ENCODE measurements at places on chromosomes 3 and 15. TPM values are rescaled to one million over a fixed set of nuclear protein-coding genes. Genes with fewer than 3 reads are reported as not detected.

DNA sequence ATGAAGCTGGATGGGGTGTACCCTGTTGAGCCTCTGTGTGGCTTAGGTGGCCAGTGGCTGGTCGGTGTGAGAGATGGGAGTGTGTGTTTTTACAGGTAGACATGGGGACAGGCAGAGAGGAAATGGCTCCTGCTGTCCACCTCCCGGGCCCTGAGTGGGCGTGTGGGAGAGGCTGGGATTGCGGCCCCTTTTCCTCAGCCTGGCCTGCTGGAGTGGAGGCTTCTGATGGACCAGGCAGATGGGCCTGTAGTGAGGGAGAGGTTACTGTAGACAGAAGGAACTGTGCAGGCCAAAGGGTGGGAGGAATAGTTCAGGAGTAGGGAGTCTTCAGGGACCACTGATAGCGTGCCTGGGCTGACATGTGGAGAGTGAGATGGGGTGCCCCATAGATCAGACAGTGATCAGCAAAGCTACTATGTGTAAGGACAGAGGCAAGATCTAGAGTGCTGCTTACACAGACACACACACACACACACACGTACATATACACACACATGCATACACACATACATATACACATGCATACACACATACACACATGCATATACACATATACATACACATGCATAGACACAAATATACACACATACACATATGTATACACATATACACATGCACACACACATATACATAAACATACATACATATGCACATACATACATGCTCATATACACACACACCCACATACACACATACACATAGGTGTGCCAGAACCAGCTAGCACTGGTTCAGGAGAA lies 26.4 kb downstream of the ACAA1 start:
- no peak for DNase-seq

GRCh38 chr3:116849261-116849688 lies 139.7 kb downstream of the TUSC7 start:
- DNase-seq: no peak

- no peak for DNase-seq
These were observed 13.3 kb downstream of the COL7A1 start for GRCh38 chr3:48581621-48582481.

DNA sequence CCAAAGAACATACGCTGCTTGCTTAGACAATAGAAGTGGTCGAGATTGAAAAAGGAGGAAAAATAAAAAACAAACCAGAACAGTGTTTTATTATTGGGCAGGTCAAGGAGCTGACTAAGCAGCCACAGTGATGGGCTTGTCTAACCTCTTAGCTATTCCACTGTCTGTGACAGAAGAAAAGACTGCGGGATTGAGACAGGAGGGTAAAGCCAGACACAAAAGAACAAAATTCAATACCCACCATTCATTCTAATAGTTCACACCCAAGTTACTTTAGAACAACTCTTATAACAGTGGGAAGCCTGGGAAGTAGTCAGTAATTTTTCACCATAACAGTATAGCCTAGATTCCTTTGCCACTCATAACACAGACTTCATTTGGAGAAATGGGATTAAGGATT lies 435.4 kb downstream of the MFSD1 start:
- no peak for DNase-seq

GRCh38 chr15:75620841-75621391 lies 4.6 kb downstream of the SNUPN start:
- DNase-seq: peak; percentile 62

DNA sequence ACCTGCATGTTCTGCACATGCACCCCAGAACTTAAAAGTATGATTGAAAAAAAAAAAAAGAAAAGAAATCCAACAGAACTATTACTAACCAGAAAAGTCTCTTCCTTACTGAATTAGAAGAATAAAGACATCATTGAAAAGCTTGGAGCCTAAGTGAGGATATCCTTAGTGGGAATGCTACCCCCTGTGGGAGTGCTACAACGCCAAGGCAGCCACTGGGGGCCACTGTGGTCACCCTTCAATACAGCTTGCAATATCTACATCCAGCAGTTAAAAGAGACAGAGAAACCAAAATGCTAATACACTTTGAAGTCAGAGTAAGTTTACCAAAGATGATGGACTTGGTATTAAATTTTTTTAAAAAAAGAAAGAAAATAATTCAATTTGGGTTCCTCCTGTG lies 292.0 kb downstream of the PLCL2 start:
- no peak for DNase-seq

GRCh38 chr3:4834403-4834866 lies 144.8 kb upstream of the BHLHE40 start:
- no peak for DNase-seq

DNA sequence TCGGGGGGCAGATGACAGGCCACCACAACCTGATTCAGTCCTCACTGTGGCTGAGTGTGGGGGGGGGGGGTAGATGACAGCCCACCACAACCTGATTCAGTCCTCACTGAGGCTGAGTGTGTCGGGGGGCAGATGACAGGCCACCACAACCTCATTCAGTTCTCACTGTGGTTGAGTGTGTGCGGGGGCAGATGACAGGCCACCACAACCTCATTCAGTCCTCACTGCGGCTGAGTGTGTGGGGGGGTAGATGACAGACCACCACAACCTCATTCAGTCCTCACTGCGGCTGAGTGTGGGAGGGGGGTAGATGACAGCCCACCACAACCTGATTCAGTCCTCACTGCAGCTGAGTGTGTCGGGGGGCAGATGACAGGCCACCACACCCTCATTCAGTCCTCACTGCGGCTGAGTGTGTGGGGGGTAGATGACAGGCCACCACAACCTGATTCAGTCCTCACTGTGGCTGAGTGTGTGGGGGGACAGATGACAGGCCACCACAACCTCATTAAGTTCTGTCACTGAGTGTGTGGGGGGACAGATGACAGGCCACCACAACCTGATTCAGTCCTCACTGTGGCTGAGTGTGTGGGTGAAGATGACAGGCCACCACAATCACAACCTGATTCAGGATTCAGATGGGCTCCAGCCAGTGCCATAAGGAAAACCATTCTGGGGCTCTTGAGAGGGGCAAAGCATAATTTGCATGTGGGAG lies 16.9 kb downstream of the ZNF717 start:
- DNase-seq: no peak

DNA sequence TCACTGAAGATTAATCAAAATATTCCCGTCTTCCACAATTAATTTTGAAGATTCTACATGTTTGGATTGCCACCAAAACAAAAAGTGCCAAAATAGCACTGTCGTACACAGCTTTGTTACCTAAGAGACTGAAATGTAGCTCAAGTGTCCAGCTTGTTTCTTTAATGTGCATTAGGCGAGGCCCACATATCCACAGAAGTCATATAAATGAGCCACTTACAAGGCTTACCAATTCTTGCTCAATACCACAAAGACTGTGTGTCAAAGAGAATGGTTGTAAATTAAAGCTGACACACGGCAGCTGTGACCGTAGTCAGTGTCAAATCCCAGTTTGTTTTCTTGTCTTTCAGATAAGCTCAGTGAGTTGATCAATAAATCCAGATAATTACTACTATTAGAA lies 639.4 kb upstream of the TBL1XR1 start:
- no peak for DNase-seq

- no peak for DNase-seq
These were observed 38.5 kb downstream of the C3orf62 start for GRCh38 chr3:49238274-49239127.

GRCh38 chr3:13420045-13420830 lies at the start of gene NUP210:
Gene NUP210 (minus strand): TSS chr3:13420322. CDS start chr3:13420226, 96 bp downstream.
- no peak for DNase-seq

DNA sequence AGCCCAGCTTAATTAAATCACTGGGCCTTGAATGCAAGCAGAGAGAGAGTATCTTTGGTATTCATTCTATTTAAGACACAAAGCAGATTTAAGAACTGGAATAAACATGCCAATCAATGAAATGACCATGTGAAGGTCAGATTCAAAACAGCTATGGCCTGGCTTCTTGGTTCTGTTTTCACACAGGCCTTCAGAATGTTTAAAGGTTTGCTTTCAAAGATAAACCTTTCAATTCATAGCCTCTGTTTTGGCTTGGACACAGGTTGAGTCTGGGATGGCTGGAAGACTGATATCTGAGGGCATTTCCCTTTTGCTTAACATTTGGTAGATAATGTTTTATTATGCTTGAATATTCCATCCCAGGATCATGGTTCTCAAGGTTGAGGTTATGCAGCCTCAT lies 244.4 kb upstream of the KBTBD8 start:
- DNase-seq: no peak

GRCh38 chr15:72599855-72600464 lies 54.5 kb upstream of the GOLGA6B start:
- peak; percentile 36 for DNase-seq

DNA sequence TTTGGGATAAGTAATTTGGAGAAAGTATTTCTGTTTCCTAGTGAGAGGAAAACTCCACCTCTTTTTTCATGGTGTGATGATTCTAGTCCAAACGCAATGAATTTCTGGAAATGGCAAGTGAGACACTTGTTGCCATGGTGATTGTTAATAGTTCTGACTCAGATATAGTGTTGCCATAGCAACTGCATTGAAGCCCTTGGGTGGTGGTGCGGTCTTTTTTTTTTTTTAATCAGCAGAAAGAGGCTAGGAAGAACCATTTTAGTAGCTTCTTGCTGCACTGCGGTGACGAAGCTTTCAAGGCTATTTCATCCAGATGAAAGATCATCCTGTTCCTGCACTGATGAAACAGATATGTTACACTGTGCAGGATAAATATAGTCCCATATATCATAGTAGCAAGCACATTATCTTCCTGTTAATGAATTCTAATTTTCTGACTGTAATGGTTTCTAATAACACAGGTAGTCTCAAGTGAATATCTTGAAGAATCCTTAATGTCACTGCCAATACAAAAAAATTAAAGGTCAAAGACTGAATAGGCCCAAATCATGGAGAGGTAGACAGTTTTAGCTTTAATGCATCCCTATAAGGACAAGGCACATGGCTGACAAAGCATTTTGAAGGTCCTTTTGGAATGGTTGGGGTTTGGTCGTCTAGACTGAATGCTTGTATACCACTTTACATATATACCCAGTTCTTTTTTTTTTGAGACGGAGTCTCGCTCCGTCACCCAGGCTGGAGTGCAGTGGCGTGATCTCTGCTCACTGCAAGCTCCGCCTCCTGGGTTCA lies 125.1 kb upstream of the ZBTB20 start:
- no peak for DNase-seq

DNA sequence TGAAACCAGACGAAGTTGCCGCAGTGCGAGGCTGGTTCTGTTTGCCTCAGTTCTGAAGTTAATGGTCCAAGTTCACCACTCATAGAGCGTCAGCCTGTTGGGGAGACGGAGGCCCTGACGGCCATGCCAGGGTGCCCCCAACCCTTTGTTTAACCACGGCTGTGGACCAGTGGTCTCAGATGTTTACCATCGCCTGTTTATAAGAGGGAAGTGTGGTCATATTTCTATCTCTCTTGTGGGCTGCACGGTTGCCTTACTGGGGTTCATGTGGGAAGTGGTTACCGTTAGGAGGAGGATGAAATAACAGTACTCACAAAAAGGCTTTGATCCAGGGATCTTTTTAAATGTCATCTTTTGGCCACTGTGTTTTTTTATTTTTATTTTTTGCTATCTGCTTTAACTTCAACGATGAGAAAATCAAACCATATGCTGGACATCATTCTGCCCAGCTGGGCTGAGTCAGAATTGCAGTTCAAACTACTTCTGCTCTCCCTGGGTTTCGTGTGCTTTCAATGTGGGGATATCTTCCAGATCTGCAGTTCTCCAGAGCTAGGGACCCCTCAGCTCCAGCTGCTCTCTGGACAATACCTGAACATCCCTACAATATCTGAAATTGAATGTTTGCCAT lies 17.8 kb downstream of the SMAD3 start:
- no peak for DNase-seq

GRCh38 chr15:42371096-42371495 lies 11.8 kb downstream of the CAPN3 start:
- no peak for DNase-seq

- no peak for DNase-seq
These were observed 66.4 kb downstream of the EXOG start for GRCh38 chr3:38562467-38562925.

DNA sequence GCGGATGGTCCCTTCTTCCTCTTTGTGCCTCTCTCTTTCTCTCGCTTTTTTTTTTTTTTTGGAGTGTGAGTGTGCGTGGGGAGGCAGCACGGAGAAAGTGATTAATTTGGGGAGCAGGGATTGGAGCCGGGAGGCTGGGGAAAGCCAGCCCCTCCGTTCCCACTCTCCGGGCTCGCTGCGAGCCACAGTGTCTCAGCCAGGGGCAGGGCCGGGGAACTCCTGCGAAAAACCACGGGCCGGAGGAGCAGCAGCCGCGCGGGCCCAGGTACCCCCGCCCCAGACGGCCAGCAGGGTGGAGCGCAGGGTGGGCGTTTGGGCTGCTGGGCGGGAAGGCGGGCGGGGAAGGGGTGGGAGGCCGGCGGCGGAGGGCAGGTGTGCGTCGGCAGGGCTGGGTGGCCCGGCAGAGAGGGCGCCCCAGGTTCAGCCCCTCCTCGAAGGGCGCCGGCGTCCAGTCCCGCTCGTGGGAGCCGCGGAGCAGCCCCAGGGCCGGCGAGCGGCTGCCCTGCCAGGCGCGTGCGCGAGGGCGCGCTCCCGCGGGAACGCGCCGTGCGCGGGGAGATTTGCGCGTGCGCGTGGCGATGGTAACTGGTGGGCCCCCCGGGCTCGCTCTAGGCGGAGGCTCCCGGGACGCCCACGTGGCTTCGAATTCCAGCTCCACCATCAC lies 1.4 kb downstream of the CHL1 start:
- no peak for DNase-seq

GRCh38 chr3:48795997-48796732 lies 51.5 kb downstream of the PRKAR2A start:
- no peak for DNase-seq

- DNase-seq: no peak
These were observed 28.1 kb downstream of the HACD3 start for GRCh38 chr15:65558336-65558735.

- peak; percentile 56 for DNase-seq
These were observed 142.8 kb downstream of the NTRK3 start for GRCh38 chr15:88113613-88114308.

GRCh38 chr3:63970631-63971475 lies 52.4 kb downstream of the PSMD6 start:
- DNase-seq: no peak

The TMOD3 gene
- 71.4 TPM for total RNA-seq

The CHDH gene
- 0.47 TPM for total RNA-seq

The CRABP1 gene
- not detected for total RNA-seq

The CLDN16 gene
- total RNA-seq: 0.08 TPM

The MOBP gene
- not detected for total RNA-seq

The GLT8D1 gene
- total RNA-seq: 59.4 TPM

The STOML1 gene
- 22.4 TPM for total RNA-seq

The IMPG2 gene
- total RNA-seq: 0.05 TPM

The SLC15A2 gene
- not detected for total RNA-seq

The CRYBG3 gene
- total RNA-seq: 12.1 TPM

The KLHL24 gene
- total RNA-seq: 14.9 TPM

The CCDC9B gene
- total RNA-seq: 29.5 TPM

The CHRNB4 gene
- not detected for total RNA-seq

The A4GNT gene
- not detected for total RNA-seq

The DHX36 gene
- total RNA-seq: 44.3 TPM
